ENCODE measurements at places on chromosomes 12 and 14. TPM values are rescaled to one million over a fixed set of nuclear protein-coding genes. Genes with fewer than 3 reads are reported as not detected.
A peak's percentile ranks its signal among the peaks of the same experiment; 100 is the strongest.

GRCh38 chr14:66228267-66228970 lies 257.8 kb upstream of the CCDC196 start:
- DNase-seq = no peak

DNA sequence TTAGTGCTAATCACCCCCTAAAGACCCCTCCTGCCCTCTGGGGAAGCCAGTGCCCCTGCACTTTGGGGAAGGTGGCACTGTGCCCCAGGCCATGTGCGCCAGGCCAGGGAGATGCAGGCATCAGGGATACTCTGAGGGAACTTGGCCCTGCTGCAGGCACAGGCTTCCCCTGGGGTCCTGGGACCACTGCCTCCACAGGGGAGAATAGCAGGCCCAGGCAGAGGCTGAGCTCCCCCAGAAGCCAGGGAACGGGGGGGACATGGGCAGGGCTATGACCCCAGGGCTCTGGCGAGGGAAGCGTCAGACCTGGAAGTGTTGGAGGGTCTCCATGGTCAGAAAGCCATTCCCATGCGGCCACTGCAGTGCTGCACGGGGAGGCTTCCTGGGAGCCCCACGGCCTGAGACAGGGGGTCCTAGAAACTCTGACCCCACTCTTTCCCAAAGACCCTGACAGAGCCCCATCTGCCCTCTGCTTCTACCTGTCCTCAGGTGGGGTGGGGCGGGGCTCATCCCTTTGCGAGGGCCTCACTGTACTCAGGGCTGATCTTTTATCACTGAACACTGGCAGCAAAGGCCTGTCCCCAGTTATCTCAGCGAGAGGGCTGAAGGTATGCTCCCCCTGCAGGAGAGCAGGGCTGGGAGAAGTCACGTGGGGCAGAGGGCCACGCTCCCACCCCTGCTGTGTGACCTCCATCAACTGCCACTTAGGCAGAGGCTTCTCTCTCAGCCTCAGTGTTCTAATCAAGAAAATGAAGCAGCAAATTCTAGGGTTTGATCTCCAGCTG lies 160.0 kb downstream of the CALM1 start:
- no peak for DNase-seq

Gene ALKBH1
- 11.5 TPM for polyA plus RNA-seq

DNA sequence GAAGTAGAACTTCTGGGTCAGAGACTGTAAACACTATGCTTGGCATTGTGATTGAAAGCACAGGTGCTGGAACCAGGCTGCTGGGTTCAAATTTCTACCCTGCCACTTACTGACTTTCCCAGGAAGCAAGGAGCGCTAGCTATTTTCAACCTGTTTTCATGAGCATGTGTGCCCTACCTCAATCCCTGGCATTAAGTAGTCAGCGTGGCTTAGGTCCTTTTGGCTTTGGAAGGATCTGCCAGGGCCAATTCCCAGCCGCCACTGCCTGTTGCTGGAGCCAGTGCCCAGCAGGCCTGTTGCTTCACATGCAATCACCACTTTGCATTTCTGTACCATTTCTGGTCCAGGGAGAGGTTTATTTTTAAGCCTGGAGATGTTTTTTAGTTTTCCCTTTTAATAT lies 196.3 kb downstream of the TRHDE start:
- DNase-seq = no peak

DNA sequence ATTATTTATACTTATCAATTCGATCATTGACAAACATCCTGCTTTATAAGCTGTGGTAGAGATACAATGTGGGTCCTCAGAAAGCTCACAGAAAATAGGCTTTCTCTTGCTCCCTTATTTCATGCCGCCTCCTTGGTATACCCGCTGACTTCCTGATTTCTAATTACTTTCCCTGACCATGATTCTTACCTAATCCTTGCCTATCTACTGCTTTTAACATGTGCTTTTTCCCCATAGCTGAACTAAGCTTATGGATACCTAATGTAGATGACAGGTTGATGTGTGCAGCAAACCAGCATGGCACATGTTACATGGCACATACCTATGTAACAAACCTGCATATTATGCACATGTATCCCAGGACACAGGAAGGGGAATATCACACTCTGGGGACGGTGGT lies 65.1 kb downstream of the ITPR2 start:
- no peak for DNase-seq

DNA sequence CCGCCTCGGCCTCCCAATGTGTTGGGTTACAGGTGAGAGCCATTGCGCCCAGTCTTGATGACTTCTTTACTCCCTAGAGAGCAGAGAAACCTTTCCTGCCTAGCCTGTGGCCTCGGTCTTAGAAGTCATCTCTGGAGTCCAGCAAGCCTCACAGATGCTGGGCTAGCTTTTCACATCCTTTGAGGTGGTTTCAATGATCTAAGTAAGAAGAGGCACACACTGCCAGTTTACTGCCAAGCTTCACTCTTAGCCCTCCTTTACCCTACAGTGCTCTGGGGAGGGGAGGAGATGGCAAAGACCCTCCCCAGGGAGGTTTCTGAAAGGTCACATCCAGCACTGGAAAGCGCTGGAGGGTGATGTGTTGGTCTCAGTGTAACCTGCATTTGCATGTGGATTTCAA lies 304.8 kb downstream of the PCNX1 start:
- DNase-seq = no peak

DNA sequence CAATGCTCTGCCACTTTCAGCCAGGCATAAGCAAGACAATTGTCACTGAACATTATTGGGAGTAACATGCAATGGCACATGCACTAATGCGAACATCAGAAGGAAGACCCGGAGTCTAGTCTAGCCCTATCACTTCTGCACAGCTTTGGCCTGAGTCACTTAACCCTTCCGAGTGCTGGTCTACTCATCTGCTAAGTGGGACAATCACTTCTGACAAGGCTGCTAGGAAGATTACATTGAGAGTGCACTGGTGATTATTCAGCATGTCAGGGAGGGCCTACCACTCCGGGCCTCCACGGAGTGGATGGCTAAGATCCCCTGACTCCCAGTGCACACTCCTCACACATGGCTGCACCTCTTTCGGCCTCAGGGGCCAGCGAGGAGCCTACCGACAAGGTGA lies 240.9 kb downstream of the DPF3 start:
- no peak for DNase-seq

DNA sequence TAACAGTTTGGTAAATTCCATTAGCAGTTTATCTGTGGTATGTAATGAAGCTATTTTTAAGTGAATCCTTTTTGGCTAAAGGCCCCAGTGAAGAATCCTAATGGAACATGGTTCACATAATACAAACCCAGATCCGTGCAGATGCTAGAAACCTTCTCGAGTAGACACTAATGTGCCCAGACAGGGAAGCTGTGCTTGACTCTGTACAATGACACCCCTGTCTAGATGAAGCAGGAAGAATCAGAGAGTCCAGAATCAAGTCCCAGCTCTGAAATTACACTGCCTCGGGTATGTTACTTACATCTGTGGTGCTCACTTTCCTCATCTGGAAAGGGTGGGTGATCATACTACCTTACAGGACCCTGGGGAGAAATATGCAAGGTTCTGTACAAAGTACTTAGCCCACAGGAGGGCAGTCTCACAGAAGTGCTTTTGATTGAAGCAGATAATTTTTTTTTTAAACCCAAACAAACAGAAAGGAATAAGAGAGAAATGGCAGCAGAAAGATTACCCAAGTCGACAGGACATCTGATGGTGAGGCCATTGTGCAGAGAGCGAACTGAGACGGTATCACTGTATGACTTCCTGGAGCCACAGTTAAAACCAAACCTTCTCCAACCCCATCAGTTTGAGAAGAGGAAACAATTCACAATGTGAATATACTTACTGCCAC lies 8.5 kb downstream of the CRACR2A start:
- DNase-seq = no peak

DNA sequence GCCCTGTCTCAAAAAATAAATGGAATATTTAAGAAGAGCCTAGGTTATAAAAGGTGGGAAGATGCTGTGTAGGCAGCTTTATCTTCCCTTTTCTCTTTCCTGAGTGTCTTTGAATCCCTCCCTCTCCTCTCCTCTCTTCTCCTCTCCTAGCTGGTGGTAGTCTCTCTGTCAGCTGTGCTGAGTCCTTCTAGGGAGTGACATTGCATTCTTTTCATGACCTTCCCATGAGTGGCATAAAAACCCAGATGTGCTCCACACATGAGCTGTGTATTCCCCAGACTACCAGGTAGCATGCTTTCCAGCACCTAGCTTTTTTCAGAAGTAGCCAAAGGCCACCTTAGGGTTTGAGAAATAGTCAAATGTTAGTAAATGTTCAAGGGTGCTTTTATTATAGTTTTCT lies 23.6 kb downstream of the SAMD4A start:
- no peak for DNase-seq

Gene GALNT8
- 1.4 TPM for polyA plus RNA-seq

- peak; percentile 2 for DNase-seq
Measured at GRCh38 chr14:69505338-69506240, 21.1 kb downstream of the PLEKHD1 start.

Gene SSPN
- polyA plus RNA-seq = 3.2 TPM

Gene C14orf132
- polyA plus RNA-seq = 6.0 TPM

Gene RNU4-1
- polyA plus RNA-seq = not detected

DNA sequence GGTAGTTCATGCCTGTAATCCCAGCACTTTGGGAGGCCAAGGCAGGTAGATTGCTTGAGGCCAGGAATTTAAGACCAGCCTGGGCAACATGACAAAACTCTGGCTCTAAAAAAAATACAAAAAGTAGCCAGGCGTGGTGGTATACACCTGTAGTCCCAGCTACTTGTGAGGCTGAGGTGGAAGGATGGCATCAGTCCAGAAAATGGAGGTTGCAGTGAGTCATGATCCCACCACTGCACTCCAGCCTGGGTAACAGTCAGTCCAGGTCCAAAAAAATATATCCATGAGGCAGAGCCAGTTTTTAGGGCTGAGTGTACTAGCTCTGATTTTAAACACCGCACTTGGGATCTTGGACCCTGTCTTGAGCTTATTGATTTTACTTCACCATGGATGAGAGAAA lies 30.6 kb upstream of the FICD start:
- DNase-seq = no peak

DNA sequence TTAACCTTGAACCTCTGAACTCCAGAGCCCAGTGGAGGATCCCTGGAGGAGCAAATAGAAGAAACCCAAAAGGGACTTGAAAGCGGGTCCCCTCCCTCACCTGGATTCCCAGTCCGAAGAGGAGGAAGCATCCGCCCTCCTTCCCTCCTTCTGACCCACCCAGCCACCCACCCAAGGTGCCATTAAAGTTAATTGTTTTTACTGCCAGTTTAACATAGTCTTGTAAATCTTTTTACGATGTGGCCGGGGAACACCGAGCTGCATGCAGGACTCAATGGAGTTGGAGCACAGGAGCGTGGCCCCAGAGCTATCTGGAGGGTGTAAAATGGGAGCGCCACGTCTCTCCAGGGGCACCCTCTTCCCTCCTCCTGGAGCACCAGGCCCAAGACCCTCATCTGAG lies 49.9 kb upstream of the TBX3 start:
- no peak for DNase-seq

- peak; percentile 69 for DNase-seq
Measured at GRCh38 chr12:49030714-49031572, 12.4 kb upstream of the PRKAG1 start.

Gene ERG28
- polyA plus RNA-seq = 34.8 TPM

Gene CCDC88C
- polyA plus RNA-seq = 6.6 TPM

DNA sequence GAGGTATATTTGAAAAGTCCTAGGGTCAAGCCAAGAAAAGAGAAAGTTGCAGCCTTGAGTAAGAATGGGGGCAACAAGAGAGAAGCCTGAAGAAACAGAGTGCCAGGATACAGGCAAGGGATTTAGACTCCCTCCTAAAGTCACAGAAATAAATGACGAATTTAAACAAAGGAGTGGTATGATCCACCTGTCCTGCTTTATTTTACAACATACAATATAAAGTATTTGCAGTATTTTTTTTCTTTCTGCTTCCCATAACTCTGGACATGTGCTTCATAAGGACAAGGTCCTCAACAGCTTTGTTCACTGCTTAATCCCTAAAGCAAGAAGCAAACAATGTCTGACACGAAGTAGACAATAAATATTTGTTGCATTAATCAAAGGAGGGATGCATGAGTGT lies 57.4 kb downstream of the IFNG start:
- no peak for DNase-seq

GRCh38 chr12:21773806-21774205 lies 700 bp downstream of the KCNJ8 start:
- DNase-seq = no peak

- no peak for DNase-seq
Measured at GRCh38 chr12:15644700-15645099, 144.5 kb downstream of the EPS8 start.

GRCh38 chr14:91142214-91142668 lies 28.4 kb downstream of the DGLUCY start:
- no peak for DNase-seq

DNA sequence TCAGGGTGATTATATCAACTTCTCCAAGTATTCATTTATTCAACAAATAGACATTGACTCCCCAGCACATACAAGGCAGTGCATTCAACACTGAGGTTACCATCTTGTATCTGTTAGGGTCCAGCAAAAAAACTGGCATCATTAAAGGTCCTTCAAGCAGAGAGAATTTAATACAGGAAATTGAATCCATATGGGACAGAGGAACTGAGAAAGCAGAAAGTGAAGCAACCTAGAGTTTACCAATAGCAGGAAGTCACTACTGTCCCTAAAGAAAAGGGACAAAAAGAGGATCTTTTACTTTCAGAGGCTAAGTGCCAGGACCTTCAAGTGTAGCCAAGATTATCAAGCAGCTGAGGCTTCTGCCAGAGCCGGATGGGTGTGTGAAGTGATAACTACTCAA lies 237.8 kb upstream of the TBX3 start:
- no peak for DNase-seq

DNA sequence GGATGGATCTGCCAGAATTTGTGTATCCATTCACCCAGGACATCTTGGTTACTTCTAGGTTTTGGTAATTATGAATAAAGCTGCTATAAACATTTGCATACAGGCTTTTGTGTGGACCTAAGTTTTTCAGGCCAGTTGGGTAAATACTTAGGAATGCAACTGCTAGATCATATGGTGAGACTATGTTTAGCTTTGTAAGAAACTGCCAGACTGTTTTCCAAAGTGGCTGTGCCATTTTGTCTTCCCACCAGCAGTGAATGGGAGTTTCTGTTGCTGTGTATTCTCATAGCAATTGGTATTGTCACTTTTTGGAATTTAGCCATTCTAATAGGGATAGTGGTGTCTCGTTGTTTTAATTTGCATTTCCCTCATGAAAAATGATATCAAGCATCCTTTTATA lies 133.0 kb downstream of the KIF26A start:
- DNase-seq = no peak
